ENCODE measurements at places on chromosomes 4 and X.
A peak's percentile ranks its signal among the peaks of the same experiment; 100 is the strongest.

GRCh38 chr4:88219099-88219498, 60.7 kb upstream of the ABCG2 start:
- peak; percentile 4 for DNase-seq

DNA sequence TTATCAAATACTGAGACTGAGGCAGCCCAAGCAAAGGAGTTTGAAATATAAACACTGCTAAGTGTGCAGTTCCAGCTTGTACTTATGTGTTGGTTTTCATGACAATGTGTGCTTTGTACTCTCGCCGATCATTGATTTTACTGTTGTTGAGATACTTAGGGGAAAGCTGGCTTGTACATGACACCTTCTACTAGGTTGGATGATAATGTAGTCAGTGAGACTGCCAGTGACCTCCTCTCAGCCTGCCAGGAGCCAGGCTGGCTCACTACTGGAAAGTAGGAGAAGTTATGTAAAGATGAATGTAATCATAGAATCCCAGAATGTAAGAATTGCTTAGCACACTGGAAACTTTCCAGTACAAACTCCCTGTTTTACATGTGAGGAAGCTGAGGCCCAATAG, 132.0 kb downstream of the AFF2 start:
- no peak for DNase-seq

DNA sequence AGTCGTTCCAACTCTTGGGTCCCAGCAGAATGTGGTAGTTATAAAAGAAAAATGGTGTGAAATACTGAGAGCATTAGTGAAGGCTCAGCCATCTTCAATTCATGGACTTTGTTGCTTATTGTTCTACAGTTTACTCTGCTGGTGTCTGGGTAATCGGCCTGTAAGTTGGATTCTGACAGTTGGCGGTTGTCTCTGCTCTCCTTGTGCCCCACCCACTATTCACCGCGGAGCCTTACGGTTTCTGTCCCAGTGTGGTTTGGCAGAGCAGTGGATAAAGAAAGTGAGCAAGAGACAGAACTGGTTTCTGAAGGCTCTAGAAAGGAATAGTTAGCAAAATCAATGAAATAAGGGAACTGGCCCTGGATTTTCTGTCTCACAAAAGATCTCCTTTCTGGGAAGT, 9.1 kb downstream of the LONRF3 start:
- no peak for DNase-seq

DNA sequence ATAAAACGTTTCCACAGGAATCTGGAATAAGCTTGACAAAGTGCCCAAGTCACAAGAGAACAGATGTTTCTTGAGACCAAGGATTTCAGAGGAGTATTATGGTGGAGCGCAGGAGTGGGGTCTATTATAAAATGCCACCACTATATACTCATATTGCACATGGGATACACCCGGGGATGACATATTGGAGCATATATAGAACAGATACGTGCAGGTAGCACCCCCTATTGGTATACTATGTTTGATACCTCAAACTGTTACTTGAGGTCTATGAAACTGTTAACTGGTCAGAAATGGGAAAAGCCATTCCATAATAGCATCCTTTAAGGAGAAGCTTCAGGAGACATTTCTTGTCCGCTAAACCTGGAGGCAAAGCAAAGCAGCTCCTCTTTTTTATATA, 86.0 kb downstream of the PCYT1B start:
- no peak for DNase-seq

- no peak for DNase-seq
These were observed 16.1 kb downstream of the BEND4 start for GRCh38 chr4:42136371-42136770.

DNA sequence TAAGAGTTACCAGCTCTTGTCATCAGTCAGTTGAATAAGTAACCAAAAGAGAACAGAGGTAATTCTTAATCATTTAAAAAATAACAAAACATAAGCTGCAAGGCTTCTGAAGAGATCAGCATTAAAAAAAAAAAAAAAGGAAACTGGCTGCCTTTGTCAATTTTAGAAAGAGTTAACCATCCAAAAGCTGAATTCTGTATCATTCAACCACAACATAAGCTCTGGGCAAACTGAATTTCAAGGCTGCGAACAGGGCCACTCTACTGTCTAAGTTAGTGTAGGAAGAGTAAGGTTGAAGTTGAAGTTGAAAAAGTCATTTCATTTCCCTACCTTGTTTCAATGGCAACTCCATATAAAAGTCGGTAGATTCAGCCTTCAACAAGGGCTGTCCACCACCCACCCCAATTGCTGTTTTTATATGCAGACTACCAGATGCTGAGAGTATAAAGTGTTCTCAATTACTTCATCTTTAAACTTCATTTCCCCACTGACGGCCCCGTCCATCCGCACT, 1.1 kb upstream of the LIN54 start:
- no peak for DNase-seq

DNA sequence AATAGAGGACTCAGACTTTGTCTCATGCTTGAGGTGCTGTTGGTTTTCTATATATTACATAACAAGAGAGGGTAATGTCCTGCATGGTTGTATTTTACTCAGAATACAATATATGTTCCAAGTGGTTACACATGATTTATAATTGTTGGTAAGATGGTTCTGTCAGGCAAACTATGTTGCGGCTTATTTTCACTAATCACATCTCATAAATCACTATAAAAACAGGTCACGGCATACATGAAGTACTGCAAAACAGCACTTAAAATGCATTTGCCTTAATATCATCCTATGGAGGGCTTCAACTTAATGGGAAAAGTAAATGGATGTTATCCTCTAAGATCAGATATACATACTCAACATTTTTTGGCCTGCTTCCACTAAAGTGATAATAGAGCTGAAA, 246.0 kb upstream of the ARSJ start:
- DNase-seq: no peak

DNA sequence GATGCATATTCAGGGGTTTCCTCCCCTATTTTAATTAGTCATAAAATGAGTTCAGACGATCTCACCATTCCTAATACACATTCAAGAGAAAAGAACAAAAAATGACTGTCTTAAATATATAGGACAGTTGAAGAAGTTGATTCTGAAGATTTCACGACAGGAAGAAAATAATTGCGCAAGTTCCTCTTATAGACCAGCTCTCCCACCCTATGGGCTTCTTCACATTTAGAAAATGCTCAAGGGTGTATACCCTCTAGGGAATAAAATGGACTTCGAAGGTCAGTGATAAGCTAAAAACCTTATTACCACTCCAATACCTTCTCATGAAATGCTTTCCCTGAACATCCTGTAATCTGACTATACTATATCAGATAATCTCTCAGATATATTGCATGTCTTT, 149.2 kb upstream of the TEX13C start:
- DNase-seq: no peak

- DNase-seq: no peak
These were observed 653 bp downstream of the PLA2G12A start for GRCh38 chr4:109729117-109729717.

DNA sequence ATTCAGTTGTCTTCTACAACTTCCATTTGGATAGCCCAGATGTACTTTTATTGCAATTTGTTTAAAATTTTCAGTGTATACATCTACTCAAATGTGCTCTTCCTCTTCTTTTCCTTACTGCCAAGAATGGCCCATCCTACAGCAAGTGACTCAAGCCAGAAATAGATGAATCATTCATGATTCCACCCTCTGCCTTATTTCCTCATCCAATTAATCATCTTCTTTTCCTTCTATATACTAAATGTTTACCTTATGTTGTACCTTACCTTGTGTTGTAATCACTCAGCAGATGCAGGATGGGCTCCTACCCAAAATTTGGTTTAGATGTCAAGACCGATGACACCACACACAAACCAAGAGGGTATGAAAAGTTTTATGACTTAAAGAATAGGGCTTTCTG, 437.8 kb downstream of the GRXCR1 start:
- no peak for DNase-seq

GRCh38 chr4:72896515-72896914, 173.0 kb downstream of the COX18 start:
- no peak for DNase-seq

DNA sequence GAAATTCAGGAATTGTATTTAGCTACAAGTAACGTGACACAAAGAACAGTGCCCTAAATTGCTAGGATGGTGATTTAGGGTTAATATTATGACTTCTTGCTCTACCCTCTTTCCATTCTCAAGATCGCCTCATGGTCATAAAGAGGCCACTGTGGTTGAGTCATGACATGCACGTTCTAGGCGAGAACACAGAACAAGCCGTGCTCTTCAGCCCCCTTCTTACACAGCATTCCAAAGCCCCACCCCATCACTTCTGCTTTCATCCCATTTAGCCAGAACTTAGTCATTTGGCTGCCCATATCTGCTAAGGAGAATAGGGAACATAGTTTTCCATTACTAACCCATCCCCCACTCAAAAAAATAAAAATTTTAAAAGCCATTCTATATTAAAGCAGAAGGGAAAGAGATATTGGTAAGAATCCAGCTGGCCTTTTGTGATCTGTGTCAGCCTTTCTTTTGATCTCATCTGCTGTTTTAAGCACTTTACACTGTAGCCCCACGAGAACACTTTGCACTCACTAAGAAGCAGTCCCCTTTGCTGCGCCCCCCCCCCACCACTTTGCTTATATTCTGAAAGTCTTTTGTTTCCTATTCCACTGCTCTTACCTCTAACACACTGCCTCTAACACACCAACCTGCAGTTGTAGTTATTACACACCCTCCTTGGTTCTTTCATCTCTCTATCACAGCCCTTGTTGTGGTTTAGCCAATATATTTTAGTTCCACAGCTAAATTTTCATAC, 28.4 kb downstream of the NPNT start:
- DNase-seq: no peak

DNA sequence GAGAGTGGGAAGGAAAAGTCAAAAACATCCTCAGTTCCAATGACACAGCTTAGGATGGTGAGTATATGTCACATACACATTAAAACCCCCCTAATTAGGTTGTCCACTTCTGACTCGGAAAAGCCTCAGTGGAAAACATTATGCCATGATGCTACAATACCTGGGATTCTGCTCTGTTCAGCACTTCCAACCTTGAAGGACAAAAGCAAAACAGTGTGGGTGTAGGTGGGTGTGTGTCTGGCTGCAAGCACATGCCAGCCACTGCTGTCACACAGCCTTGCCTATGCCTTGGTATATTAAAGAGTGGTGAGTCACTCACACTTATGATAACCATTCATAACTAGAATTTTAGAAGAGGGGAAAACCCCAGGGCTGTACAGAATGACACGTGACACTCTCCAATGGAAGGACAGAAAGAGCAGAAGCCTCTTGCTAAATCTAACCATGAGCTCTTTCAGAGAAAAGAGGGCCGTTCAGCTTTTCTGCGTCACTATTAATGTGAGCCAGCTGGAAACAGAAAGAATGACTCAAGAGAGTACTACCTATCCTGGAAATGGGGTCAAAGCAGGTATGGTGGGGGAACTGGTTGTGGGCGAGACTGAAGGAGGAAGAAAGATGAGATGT, 159.6 kb downstream of the TET2 start:
- no peak for DNase-seq

DNA sequence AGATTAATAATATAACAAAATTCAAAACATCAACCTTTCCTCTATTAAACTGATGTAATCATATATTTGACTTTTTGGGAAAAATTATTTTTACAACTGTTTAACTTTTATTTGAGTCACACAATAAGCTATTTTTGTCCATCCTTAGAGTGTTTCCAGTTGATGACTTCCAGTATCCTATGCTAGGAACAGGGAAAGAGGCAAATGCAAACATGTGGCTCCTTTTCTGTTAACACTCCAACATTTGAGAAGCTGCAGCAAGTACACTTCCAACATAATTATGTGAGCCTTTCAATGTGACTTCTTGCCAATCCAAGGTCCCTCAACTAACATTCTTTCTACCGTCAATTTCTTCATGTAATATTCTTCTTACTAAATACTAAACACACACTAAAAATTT, 117.7 kb downstream of the PPA2 start:
- DNase-seq: no peak

DNA sequence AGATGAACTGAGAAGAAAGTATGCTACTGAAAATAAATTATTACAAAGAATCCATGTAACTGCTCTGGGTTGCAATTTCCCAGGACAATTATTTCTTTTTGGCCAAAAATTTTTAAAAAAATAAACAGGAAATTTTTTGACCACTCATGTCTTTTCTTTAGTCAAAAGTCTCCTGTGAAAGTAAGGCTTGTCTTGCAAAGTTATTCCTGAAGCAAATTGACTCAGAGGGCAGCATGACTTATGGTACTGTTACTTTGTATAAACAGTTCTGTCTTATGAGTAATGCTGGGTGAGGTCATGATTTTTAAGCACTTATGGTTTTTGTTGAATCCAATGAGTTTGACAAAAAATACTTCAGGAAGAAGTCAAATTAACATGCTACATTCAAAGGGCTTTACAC, 292.8 kb upstream of the ARSJ start:
- no peak for DNase-seq

DNA sequence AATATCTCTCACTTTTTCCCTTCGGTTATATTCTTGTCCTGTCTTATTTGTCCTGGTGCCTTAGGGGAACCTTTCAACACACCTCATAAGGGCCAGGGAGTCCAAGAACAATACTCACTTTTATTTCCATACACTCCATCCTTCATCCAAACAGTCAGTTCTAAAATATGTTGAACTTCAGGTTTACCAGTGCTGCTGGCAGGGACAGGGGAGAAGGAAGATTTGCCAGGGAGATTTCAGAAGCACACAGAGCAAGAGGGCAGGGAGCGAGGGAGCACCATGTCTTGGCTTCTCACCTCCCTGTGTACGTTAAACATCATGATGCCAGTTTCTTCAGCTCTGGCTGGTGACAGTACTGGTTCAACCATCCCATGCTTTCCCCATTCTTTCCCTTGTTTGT, 631.1 kb upstream of the FAT1 start:
- DNase-seq: no peak

GRCh38 chr4:25970691-25971432, 56.8 kb downstream of the SMIM20 start:
- DNase-seq: no peak

DNA sequence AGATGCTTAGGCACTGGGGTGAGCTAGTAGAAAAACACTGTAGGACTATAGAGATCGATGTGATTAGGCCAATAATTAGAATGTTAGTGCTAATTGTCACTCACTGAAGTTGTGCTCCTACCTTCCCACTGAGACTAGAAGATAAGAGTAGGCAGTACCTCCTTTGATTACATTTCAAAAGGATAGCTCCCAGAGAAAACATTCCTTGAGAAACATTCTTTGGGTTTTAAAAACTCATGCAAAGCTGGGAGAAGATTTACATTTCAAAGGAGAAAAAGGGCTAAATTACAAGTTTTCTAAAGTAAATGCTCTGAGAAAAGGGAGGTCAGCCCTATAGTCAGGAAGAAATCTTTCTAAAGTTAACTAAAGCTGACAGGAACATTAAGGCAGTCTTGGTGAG, 860.3 kb upstream of the NDST4 start:
- no peak for DNase-seq

DNA sequence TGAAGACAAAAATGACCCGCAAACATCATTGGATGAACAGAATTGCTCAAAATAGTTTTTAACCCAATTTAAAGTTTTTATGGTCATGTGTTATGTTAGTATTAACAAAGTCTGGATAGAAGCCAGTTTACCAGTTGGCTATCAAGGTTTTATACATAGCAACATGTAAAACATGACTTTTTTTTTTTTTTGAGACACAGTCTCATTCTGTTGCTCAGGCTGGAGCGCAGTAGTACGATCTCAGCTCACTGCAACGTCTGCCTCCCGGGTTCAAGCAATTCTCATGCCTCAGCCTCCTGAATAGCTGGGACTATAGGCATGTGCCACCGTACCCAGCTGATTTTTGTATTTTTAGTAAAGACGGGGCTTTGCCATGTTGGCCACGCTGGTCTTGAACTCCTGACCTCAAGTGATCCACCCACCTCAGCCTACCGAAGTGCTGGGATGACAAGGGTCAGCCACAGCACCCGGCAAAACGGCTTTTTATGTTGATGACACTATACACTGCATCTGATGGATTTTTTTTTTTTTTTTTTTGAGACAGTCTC, 3.4 kb downstream of the SAT1 start:
- no peak for DNase-seq

GRCh38 chr4:184103527-184104264, 114.0 kb downstream of the ENPP6 start:
- no peak for DNase-seq

Data from SIG-M5 (cell line).